ENCODE measurements at places on chromosomes 1 and 21.

- no peak for DNase-seq
- H3K4me1 ChIP-seq, result no peaks in the 10 kb centered on the region
- H3K27me3 ChIP-seq, result no peaks in the 10 kb centered on the region
- H3K36me3 ChIP-seq, result no peaks in the 10 kb centered on the region
- H3K4me3 ChIP-seq, result no peak overlapping the region
Observed at GRCh38 chr1:217274416-217274815, 356.5 kb downstream of the GPATCH2 start.

GRCh38 chr1:170537798-170538503 is 6.0 kb downstream of the GORAB start:
- H3K4me3 ChIP-seq, result no peak overlapping the region
- no peak for DNase-seq
- H3K27ac ChIP-seq, result no peak overlapping the region
- H3K4me1 ChIP-seq, result peaks cover 9% of the 10 kb centered on the region
- no peaks in the 10 kb centered on the region for H3K27me3 ChIP-seq

- H3K4me3 ChIP-seq, result no peak overlapping the region
- H3K27ac ChIP-seq, result peak overlapping the region; percentile 69
- no peak for DNase-seq
- peaks cover 10% of the 10 kb centered on the region for H3K4me1 ChIP-seq
- no peaks in the 10 kb centered on the region for H3K36me3 ChIP-seq
- peaks cover 7% of the 10 kb centered on the region for H3K27me3 ChIP-seq
Observed at GRCh38 chr1:202170726-202171125, 10.3 kb upstream of the PTPN7 start.

DNA sequence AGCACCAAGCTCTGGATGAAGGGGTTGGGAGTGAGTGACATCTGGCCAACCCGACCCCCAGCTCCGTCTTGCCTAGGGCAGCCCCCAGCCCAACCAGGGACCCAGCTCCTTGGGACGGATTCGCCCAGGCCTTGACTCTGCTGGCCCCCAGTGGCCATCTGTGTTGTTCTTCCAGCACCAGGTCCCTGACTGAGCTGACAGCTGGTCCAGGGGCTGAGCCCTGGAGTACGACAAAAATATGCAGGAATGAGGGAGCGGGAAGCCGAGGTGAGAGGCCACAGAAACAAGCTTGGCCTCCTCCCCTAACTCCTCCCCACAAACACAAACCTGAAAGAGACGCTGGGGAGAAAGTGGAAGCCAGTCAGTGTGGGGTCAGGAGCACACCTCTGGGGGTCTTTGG is 55.0 kb upstream of the PAX7 start:
- no peaks in the 10 kb centered on the region for H3K36me3 ChIP-seq
- no peak overlapping the region for H3K27ac ChIP-seq
- no peak overlapping the region for H3K4me3 ChIP-seq

Measured in naive B cell (primary cell).